ENCODE measurements at places on chromosomes 5 and 9.
A peak's percentile ranks its signal among the peaks of the same experiment; 100 is the strongest.

DNA sequence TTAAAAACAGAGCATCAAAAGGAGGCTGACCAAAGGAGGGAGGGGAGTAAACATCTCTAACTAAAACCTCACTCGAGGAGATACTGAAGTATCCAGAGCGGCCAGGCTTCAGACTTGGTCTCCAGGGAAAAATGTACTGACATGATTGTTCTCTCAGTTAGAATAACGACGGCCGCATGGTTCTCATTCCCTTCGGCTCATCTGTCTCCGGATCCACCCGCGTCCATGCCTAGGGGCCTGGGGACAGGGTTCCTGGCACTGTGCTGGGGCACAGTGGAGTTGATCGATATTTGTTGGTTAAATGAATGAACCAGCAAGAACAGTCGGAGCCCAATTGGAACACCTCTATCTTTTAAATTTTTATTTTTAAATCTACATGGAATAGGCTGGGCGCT, 167.1 kb upstream of the PHYKPL start:
- no peak for DNase-seq

DNA sequence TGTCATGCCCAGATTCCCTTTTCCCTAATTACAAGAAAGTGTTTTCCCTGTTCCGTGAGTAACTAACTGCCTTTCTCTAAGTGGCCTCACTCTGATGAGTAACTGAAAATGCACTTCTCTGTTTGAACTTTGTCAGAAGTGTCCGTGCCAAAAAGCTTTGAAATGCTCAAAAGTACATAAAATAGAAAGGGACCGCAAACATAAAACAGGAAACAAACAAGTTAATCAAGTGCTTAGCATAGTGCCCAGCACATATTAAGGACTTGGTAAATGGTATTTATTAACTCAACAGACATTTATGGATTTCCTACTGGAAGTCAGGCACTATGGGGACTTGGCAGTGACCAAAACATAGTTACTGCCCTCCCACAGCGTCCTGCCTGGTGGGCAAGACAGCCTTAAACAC, 22.3 kb downstream of the AQP3 start:
- no peak for DNase-seq

GRCh38 chr9:76733096-76733495, 31.1 kb upstream of the PCA3 start:
- DNase-seq, result no peak

- no peak for DNase-seq
These were observed 22.9 kb downstream of the KIF2A start for GRCh38 chr5:62328772-62329491.

GRCh38 chr9:124110307-124110915, 98.8 kb downstream of the LHX2 start:
- peak; percentile 19 for DNase-seq

- no peak for DNase-seq
These were observed 20.4 kb upstream of the ARSI start for GRCh38 chr5:150323092-150323491.

- no peak for DNase-seq
These were observed 333.4 kb downstream of the YTHDC2 start for GRCh38 chr5:113846941-113847340.

DNA sequence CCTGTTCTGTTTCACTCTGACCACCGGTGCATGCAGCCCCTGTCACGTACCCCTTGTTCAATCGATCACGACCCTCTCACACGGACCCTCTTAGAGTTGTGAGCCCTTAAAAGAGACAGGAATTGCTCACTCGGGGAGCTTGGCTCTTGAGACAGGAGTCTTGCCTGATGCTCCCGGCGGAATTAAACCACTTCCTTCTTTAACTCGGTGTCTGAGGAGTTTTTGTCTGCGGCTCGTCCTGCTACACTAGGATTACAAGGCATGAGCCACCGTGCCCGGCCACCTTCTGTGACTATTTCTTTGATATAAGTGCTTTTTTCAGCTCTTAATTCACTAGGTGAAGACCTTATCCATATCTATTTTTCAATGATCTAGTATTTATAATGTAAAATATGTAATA, 167.5 kb downstream of the TTC39B start:
- no peak for DNase-seq

- DNase-seq, result no peak
These were observed 599.6 kb upstream of the ADAMTS16 start for GRCh38 chr5:4540375-4541173.

DNA sequence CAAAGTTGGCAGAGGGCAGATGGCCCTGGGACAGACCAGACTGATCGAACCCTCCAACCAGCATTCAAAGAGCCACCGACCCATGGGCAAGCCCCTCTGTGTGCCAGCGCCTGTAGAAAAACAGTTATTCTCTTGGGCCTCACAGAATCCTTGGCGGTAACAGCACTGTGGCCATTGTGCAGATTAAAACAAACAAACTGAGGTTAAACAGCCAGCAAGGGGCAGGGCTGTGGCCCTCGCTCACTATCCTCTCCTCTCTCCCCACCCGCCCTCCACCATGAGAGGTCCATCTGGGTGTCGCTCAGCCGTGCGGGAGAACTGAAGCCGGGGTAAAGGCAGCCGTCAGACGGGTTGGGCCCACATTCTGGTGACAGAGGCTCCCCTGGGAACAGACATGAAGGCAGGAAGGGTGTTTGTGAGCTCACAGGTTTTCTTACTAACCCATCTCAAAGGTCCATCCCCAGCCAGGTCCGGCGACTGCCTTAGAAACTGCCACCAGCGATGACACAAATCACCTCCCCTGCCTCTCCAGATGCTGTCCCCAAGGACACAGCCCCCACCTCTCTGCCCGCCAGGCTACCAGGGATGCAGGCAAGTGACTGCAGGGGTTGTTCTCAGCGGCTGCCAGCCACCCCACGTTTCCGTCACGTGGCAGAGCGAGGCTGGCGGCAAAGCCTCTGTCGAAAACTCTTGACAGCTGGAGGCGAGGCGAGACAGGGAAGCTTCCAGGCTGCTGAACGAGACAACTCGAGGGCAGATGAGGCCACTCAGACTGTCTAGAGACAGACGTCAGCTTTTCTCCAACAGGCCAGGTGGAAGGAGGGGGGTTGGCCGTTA, 75.8 kb upstream of the SARDH start:
- no peak for DNase-seq

GRCh38 chr5:141650851-141651727, at the start of gene FCHSD1:
Gene FCHSD1, minus strand, starts transcription at chr5:141651418. Its CDS starts 50 bp downstream, at chr5:141651368.
- DNase-seq, result peak; percentile 72

DNA sequence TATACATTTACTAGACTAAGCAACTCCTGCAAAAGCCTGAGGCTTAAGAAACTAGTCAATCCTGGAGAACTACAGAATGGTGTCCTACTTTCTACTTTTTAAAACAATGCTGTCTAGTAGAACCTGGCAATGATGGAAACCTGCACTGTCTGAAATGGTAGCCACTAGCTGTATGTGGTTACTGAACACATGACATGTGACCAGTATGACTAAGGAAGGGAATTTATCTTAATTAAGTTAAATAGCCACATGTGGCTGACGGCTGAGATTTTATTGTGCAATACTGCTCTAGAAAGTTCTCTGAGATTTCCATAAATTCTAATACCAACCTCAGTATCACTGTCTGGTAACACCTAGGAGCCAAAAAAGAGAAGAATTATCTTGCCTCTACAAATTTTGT, 44.9 kb upstream of the RAPGEF6 start:
- no peak for DNase-seq

GRCh38 chr5:75050415-75050814, 1.9 kb downstream of the GCNT4 start:
- DNase-seq, result peak; percentile 11

GRCh38 chr5:78661044-78661443, 12.5 kb upstream of the LHFPL2 start:
- no peak for DNase-seq

DNA sequence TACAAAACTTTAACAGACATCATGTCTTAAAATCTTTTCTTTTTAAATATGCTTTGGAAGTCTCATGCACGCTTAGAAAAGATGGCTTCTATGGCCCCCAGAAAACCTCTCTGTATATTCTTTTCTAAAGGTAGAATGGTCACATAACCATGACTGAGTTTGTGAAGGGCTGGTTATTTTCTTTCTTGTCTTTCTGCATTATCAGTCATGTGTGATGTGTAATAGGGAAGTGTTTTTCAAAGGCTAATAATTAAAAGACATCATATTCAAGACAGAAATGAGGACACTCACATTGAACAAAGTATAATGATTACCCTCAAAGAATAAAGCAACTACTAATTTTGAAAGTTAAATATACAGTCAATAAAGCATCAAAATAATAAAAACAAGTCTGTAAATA, 253.4 kb downstream of the TRPM3 start:
- DNase-seq, result no peak

DNA sequence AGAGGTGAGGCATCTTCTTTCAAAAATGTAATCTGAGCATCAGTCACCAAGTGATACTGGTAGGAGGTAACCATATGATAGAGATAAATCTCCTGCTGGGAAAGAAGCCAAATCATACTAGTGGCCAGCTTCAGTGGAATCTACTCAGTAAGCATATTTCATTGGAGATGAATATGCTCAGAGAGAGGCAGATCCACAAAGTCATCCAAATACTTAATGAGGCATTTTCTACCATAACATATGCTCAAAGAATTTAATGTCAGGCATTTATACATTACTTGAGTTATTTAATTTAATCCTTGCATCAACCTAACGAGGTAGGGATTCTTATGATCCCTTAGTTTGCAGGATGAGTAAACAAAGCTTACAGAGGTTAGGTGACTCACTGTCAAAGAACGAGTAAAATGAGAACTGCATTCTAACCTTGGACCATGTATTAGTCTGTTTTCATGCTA, 50.9 kb upstream of the DMRTA1 start:
- DNase-seq, result no peak

DNA sequence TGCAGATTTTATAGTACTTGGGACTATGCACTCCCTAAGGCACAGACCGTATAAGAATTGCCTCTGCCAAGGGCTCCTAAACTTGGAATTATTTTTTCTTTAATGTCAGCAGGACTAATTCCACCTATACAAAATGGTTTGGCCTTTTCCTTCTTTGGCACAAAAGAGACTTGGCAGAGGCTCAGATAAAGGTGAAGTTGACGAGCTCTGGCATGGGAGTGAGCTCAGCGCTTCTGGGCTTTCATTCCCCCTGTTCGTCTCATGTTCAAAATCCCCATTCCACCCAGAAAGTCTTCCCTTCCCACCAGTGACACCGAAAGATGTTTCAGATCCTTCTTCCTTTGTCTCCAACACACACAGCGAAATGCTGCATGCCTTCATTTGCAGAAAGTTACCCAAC, 61.2 kb downstream of the F2RL2 start:
- DNase-seq, result no peak

DNA sequence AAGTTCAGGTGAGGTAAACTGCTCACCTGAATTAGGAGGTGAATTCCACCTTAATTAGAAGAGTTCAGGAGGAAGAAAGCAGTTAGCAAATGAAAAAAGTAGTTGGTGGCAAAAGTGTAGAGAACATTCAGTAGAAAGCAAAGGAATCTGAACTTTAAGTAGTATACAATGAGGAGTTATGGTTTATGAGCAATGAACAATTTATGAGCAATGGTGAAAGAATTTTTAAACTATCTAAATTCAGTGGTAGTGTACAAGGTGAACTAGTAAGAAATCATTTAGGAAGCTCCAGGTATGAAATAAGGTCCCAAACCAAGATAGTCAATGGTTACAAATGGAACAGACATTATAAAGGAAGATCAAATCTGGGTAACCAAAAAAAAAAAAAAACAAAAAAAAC, 3.1 kb downstream of the CETN3 start:
- DNase-seq, result no peak

- no peak for DNase-seq
These were observed 316.1 kb downstream of the DMRT2 start for GRCh38 chr9:1366276-1366675.

DNA sequence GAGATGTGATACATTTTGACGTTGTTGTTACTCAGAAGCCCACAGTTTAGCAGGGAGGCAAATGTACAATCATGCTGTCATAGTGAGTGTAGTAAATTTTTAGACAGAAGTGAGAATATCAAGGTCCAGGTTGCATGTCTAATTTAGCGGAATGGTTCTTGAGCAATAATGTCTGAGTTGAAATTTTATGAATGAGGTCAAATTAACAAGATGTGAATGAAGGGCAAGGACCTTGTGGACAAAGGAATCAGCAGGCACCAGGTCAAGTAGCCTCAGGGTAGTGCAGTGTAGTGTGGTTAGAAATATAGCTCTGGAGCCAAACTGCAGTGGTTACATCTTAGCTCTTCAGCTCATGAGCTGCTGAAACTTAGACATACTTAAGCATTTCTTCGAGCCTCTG, 36.2 kb downstream of the TNFSF8 start:
- no peak for DNase-seq

DNA sequence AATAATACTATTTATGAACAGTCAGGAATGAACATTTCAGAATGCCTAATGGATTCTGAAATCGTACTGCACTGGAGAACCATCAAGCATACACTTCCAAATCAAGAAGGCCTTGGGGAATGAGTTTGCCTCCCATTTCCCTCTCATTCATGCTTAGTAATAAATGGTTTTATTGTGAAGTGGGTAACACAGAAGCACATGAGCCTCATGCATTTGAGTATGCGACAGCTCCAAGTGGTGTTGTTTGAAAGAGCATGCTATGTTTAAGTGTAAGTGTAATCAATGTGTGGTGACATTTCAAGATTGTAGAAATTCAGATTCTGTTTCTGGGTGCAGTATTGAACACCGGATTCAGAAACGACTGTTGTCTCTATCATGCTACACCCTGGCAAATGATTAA, 60.0 kb downstream of the SGCD start:
- DNase-seq, result no peak

DNA sequence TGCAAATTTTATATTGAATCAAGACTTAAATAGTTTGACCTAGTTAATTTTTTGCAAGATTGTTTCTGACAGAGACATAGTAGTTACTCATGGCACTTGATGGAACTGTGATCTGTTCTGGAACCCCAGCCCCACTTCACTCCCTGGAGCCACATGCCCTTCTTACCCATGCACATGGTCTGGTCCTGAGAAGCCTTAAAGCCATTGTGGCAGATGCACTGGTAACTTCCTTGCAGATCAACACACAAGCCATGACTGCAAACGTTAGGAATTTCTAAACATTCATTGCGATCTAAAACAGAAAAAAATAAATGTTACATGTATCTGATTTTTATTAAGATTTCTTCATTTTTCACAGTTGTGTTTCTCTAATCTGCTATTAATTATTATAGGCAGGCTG, 221.2 kb downstream of the SLC12A2 start:
- DNase-seq, result no peak

DNA sequence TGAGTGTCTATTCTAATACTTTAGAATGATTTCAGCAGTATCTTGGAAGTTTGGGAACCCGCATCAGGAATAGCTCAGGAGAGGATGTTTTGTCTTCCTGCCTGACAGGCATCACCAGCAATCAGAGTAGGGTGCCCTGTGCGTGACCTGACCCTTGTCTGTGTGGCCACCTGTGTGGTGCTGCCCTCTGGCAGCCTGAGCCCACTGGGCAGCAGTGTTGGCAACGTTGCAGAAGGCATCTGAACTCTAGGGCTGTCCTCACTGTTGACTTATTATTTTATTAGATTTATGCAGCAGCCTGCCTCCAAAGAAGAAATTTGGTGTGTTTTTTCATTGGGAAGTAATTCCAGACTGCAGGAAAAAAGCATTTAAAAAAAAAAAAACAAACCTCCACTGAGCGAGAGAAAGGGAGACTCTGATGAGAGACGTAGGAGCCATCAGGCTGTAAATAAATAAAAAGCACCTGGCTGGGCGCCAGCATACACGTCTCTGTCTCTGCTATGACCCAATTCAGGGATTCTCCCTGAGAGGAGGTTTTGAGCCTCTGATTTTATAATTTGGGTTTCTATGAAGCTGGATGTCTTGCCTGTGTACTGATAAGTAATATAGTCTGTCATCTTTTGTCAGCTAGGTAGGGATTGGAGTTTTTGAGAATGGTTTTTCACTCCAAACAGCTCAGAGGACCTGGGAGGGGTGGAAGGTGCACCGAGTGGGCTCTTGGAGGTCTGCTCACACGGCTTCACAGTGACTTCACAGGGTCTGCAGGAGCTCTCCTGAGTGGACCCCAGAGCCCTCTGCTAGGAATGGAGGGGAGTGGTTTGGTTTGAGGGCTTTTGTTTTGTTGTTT, 49.0 kb downstream of the FAM78A start:
- DNase-seq, result no peak
